Naive thymus-derived CD8-positive, alpha-beta T cell (primary cell): ENCODE measurements at places on chromosomes 12 and 14.

GRCh38 chr14:68157971-68158371, 338.4 kb downstream of the RAD51B start:
- no peak for DNase-seq

DNA sequence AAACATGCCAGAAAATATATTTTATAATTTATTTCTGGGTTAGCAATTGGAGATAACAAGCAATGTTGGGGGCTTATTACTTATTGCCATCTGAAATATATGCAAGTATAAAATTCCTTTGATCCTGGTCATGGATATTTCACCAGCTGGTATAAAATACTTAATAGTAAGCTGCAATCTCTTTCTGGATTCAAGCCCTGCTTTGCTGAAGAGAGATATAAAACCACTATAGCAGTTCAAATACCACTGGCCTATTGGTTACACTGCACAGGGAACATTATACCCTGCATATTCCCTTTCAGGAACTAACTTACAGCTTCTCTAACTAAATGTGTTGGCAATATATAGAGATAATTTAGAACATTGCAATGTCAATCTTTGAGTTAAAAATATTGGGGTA, 546.2 kb upstream of the ATP2B1 start:
- DNase-seq = no peak

DNA sequence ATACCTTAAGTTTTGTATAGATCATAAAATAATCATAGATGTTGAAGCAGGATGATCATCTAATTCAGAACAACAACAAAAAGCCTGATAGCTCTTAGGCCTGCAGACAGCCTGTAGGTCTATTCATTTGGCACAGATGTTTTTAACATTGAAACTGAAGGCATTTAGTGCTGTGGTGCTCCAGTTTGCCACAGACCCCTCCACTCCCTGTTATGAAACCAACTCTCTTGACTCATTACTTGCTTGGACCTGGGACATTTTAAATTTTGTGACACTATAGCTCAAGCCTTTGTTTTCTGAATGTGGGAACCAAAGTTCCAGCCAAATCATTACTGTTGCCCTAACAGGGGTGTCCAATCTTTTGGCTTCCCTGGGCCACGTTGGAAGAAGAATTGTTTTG, 9.1 kb downstream of the PRKCH start:
- no peak for DNase-seq

GRCh38 chr12:31868965-31869364, 90.2 kb upstream of the RESF1 start:
- no peak for DNase-seq

GRCh38 chr14:51444353-51445000, 204.4 kb downstream of the TMX1 start:
- DNase-seq = no peak

GRCh38 chr14:53411125-53411524, 258.0 kb upstream of the DDHD1 start:
- no peak for DNase-seq

- no peak for DNase-seq
Observed at GRCh38 chr14:50352584-50352983, 40.5 kb downstream of the DMAC2L start.

DNA sequence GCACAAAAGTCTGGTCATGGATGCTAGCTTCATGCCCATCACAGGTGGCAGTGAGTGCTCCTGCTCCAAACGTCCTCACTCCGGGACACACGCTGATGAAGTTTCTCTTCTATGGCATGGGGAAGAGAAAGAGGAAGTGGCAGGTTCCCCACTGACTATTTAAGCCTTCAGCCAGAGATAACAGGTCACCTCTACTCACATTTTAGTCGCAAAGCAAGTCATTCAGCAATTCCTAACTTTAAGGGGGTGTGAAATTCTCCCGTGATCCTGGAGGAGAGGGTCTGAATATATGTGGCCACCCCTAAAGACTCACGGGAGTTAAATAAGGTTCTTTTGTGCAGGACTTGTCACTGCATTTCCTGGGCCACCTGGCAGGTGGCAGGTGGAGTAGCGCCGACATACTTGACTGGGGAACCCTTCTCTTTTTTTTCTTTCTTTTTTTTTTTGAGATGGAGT, 18.8 kb upstream of the RCOR1 start:
- no peak for DNase-seq

DNA sequence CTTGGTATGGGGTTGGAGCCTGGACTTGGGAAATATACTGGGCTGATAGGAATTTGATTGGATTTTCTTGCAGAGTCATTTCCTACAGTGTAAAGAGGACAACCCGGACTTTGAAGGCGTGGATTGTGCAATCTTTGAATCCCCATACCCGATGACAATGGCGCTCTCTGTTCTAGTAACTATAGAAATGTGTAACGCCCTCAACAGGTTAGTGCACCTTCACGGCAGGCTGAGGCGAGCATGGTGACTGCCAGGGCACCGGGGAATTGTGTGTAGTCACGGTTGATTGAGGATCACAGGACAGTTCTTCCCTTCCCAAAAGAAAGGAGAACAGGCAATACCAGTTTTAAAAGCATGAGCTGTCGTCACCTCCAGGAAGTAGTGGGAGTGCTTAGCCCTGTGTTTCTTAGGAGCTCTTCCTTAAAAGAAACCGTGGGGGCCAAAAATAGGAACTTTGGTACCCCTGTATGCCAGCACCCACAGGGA, 58.3 kb downstream of the ANAPC7 start:
- DNase-seq = no peak

DNA sequence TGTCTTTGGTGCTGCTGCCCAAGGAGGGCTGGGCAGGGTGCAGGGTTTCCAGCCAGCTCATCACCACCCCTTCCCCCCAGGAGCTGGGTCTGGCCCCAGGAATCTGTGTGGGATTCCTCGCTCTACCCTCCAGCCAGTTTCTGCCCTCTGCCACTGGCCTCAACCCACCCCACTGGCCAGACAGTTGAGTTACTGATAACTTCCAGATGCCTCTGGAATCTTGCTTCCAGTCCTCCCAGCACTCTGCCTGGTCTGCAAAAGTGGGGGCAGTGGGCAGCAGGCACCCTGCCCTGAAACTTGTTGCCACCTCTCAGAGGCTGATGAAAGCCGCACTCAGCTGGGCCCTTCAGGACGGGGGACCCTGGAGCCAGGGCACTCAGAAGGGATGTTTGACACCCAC, 20.1 kb upstream of the TBX3 start:
- no peak for DNase-seq

DNA sequence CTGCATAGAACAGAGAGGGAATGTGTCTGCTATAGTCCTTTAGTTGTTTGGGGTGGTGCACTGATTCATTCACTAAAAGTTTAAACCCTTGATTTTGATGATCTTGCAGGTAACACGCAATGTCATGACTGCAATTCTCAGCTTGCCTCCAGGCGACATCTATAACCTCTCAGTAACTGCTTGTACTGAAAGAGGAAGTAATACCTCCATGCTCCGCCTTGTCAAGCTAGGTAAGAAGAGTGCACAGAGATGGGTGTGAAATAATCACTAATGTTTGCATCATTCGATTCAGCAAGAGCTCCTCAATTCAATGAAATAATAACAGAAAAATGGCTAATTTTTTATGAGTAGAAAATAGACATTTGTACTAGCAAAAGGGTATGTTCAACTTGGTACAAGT, 203.7 kb downstream of the PTPRO start:
- no peak for DNase-seq

DNA sequence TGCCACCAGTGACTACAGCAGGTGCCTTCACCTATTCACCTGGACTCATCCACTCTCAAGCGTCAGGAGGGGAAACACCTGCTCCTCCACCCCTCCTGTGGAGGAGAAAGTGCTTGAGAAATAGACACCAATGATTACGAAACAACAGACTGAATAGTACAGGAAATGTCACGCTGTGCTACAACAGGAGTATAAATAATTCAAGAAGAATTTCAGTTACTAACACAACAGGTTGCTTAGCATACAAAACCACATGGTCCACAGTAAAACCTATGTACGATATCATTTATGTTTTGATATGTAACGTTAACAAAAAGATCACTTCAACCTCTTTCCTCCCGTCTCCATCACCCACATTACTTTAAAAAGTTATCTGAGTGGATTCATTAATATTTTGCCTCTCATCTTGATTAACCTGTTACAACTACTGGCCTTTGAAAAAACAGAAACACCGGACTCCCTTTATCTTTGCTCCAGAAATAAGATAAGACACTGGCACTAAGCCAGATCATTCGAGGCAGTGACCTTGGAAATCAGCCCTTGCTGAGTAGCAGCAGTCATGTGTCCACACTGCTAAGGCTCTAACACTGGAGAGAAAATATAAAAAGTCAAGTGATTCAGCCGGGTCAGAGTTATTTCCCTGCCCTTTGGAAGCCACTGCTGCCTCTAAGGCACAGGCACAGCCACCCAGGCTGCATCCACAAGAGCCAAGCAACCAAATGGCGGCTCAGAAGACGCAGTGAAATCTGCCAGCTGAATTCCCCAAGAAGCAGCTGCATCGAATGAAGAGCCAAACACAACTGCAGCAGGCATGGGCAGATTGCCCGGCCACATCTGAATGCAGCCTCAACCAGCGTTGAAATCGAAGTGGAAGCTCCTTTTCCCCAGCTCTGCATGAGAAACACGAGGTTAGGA, 40.9 kb downstream of the NT5DC3 start:
- DNase-seq = no peak

- DNase-seq = no peak
Observed at GRCh38 chr12:130401703-130402102, 64.0 kb downstream of the PIWIL1 start.

- no peak for DNase-seq
Observed at GRCh38 chr12:54286042-54287030, 5.8 kb downstream of the HNRNPA1 start.

GRCh38 chr12:110109037-110109836, 14.9 kb upstream of the IFT81 start:
- DNase-seq = no peak

DNA sequence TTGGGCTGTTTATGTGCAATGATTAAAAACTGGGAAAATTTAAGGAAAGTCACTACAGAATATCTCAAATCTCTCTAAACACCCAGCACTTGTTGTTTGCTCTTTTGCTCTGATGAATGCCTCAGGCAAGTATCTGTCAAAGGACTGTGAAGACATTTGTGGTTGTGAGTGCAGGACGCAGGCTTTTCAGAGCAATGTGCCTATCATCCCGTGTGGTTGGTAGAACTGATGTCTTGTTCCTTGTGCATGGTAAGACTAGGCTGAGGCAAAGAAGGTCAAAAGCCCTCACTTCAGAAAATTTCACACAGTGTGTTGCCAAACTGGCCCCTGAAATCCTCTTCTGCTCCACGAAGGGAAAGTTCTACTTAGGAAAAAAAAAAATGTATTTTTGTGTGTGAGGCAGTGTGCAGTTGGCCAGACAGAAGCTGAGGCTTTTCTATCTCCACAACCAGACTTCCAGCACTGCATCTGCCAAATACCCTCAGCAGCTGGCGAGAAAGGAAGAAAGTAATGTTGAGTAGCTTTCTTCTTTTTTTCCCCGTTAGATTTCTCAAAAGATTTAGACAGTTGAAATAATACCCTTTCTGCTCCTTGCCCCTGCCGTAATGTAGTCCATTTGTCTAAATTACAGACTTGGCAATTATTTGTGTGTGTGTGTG, 1103.1 kb downstream of the VRK1 start:
- DNase-seq = no peak

- no peak for DNase-seq
Observed at GRCh38 chr14:80390906-80391305, 179.6 kb upstream of the DIO2 start.

- no peak for DNase-seq
Observed at GRCh38 chr12:89779090-89779489, 70.5 kb upstream of the ATP2B1 start.

- no peak for DNase-seq
Observed at GRCh38 chr12:52222692-52223091, 10.4 kb upstream of the KRT7 start.
